Mammary epithelial cell (primary cell): ENCODE measurements at places on chromosomes 6 and 20. TPM values are rescaled to one million over a fixed set of nuclear protein-coding genes. Genes with fewer than 3 reads are reported as not detected.

- peak; percentile 54 for DNase-seq
Measured at GRCh38 chr6:127345521-127345920, 2.1 kb upstream of the ECHDC1 start.

- no peak for DNase-seq
Measured at GRCh38 chr20:21381619-21382018, 15.7 kb downstream of the NKX2-4 start.

DNA sequence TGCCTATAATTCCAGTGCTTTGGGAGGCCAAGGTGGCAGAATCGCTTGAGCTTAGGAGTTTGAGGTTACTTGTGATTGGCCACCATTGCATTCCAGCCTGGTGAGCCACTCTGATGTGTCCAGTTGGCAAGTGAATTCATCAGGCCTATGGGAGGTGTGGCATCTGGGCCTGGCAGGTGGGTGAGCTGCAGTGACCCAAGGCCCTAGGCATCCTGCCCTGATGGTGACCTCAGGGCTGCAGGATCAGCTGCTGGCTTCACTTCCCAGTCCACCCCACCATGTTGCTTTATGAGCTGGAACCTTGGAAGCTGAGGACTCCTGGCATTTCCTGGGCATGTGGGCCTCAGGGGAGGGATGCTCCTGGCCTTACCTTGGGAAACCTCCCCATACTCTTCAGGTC is 20.5 kb downstream of the RSPH9 start:
- no peak for DNase-seq

GRCh38 chr6:106591111-106591825 is 38.0 kb downstream of the RTN4IP1 start:
- peak; percentile 60 for DNase-seq

GRCh38 chr6:166595949-166596348 is 9.5 kb upstream of the RAMACL start:
- DNase-seq = no peak

DNA sequence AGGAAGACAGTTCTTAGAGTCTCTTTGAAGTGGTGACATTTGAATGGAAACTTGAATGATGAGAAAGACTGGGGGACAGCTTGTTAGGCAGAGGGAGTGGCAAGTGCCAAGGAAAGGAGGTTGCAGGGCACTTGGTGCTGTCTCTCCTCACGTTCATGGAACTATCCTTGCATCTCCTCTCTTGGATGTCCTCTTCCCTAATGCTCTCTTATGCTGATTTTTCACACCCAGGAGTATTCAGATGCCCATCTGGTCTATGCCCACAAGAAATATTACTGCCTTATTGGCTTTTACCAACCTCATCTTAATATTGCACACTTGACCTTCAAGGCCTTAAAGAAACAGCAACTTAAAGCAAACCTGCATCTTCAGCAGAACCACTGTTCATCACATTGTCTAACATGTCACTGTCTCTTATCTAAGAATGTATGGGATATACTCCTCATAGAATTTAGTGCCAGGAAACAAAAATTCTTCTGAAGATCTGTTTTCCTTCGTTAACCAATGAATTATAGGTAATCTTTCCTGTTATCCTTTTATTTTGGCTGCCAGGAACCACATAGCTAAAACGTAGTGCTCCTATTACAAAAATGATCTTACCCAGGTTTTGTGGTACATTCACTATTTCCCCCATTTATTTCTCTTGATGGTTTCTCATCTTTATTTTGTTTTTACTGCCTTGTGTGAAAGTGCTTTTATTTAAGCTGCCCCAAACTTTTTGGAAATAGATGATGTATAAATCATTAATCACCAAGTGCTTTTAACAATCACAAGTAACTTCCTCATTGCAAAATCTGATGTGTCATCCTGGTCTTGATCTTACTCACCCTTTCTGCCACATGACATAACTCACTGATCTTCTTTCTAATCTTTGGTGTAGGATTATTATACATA is 12.8 kb downstream of the RGS17 start:
- DNase-seq = peak; percentile 88

DNA sequence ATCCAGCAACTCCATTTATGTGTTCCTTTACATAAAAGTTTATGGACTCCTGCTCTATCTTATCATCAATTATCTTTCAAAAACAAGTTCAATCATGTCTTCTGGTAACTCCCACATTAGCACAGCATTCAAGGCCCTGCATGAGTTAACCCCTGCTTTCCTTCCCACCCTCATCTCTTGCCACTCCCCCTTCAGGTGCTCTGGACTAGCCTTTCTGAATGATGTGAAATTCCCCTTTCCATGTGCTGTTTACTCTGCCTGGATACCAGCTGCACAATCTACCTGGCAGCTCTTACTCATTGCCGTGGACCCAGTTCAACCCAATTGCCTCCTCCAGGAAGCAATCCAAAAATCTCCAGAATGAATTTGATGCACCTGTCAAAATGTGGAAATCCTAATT is 11.9 kb downstream of the ADGRF4 start:
- DNase-seq = peak; percentile 48

DNA sequence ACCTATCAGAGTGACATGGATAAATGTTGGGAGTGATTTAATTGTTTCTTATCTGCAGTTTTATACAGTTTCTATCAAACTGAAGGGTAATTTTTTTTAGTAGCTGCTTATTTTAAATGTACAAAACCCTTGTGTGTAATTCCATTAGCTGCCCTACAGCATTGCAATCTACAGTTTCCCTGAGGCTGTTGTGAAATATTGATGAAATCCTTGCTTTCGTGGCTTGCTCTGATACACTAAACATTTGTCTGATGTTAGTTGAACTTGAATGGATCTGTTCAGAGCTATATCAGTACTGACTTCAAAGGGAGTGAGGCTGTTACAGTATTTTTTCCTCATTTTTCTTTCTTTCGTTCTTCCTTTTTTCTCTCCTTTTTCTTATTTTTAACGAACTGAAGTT is 255.4 kb downstream of the TSHZ2 start:
- no peak for DNase-seq

DNA sequence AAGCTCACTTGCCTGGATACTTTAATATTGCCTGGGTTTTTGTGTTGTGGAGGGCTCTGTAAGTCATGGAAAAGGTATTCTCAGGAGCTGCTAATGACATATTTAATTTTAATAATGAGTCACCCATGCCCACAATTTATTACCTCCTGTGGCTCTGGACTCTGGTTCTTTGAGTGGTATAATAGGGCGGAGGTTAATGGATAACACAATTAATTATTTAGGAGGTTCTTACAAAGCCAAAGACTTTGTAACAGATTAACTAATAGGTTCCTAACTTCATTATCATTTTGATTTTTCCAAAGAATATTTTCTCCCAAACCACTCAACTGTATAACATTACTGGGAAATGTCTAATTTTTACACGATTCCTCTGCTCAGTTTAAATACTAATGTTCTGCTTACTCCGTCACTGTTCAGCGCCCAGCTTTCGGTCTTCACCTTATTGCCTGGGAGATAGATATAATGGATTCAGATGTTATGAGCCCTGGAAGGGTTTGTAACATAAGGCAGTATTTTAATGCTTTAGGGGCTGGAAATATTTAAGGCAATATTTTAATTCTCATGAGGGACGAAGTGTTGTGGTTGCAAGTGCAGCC is 29.4 kb downstream of the PHACTR3 start:
- DNase-seq = no peak

RPRD1B gene
- total RNA-seq = 32.7 and 39.9 TPM in 2 replicates

SRSF12 gene
- total RNA-seq = 3.8 TPM

TMC2 gene
- total RNA-seq = not detected in 2 replicates

PACRG gene
- not detected in 2 replicates for total RNA-seq

PXMP4 gene
- total RNA-seq = 8.0 TPM
